ENCODE measurements at places on chromosomes 16 and 17. TPM values are rescaled to one million over a fixed set of nuclear protein-coding genes. Genes with fewer than 3 reads are reported as not detected.
A peak's percentile ranks its signal among the peaks of the same experiment; 100 is the strongest.

Gene SLC5A11
- total RNA-seq, result 1.2 TPM

DNA sequence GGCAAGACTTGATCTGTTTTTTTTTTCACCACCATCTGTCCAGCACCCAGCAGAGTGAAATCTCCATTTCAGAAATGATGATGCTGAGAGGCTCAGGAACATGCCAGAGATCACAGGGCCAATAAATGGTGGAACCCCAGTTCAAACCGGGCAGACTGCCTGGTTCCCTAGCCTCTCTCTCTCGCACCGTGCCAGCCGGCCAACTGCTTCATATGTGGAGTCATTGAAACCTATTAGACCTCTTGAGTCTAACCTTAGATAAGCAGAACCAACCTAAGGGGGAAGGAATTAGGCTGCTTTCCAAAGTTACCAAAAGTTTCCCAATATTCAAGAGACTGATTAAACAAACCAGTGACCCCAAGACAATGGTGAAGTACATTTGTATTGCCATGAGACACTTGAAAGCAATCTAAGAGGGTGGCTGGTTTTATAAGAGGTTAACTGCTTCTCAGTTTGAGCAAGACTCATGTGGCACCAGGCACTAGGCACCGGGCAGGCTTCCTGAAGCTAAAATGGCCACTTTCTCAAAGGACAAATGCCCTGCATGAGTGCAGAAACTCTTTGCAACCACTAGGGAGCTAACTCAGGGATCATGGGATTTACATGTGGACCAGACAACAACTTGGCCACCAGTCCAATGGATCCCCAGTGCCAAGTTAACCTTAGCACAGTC, 18.4 kb downstream of the TOX3 start:
- no peaks in the 10 kb centered on the region for H3K36me3 ChIP-seq
- no peak overlapping the region for H3K27ac ChIP-seq
- no peak for DNase-seq
- H3K27me3 ChIP-seq, result no peaks in the 10 kb centered on the region
- no peaks in the 10 kb centered on the region for H3K4me1 ChIP-seq

Gene TBC1D3I
- total RNA-seq, result 0.41 TPM

DNA sequence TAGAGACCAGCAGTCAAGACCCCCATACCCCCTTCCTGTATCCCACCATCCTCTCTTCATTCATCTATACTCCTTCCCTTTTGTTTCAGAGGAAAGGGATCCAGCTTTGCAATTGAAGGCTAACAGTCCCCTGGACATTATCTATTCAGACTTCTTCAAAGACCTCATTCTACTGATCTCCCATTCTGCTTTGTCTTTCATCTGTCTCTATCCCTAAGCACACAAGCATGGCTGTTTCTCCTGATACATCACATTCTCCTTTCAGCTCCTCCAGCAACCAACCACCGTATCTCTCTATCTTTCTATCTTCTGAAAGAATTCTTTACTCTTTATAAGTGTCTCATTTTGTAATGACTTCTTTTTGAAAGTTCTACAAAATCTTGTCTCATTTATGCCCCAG, 9.7 kb upstream of the ARHGAP17 start:
- no peaks in the 10 kb centered on the region for H3K36me3 ChIP-seq
- no peak for DNase-seq
- no peak overlapping the region for H3K27ac ChIP-seq
- H3K4me1 ChIP-seq, result no peaks in the 10 kb centered on the region

- H3K36me3 ChIP-seq, result no peaks in the 10 kb centered on the region
- H3K27ac ChIP-seq, result no peak overlapping the region
- H3K27me3 ChIP-seq, result no peaks in the 10 kb centered on the region
- H3K4me3 ChIP-seq, result no peak overlapping the region
- no peaks in the 10 kb centered on the region for H3K4me1 ChIP-seq
Observed at GRCh38 chr17:8649157-8650118, 18.9 kb upstream of the MYH10 start.

GRCh38 chr16:57335366-57335765, 23.2 kb upstream of the CCL22 start:
- no peaks in the 10 kb centered on the region for H3K4me1 ChIP-seq
- H3K4me3 ChIP-seq, result no peak overlapping the region
- no peaks in the 10 kb centered on the region for H3K36me3 ChIP-seq
- H3K27me3 ChIP-seq, result no peaks in the 10 kb centered on the region

DNA sequence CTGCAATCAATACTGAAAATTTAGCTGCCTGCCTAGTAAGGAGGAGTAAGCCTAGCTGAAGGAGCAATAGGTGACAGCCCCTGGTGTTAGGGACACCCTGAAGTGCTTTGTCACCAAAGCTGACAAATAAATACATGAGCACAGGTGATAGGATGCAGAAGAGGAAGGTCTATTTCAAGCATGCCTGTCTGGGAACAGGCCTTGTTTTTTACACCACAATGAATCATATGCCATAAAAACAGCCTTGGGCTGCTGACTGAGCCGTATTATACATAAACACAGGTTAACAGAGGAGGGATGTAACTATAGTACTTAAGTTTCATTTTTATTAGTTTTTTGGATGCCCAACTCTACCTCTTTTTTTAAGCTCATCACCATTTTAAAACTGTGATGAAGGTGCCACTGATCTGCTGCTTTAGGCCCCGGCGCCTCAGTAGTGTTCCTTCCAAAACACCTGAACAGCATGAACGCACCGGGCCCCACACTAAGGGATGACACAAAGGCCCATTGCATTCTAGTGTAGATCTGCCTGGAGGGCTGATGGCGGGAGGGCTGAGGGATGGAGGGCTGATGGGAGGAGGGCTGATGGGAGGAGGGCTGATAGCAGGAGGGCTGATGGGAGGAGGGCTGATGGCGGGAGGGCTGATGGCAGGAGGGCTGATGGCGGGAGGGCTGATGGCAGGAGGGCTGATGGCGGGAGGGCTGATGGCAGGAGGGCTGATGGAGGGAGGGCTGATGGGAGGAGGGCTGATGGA, 150.3 kb downstream of the AATF start:
- H3K27ac ChIP-seq, result no peak overlapping the region
- H3K4me1 ChIP-seq, result no peaks in the 10 kb centered on the region
- DNase-seq, result no peak

Gene GLIS2
- total RNA-seq, result 68.7 TPM

DNA sequence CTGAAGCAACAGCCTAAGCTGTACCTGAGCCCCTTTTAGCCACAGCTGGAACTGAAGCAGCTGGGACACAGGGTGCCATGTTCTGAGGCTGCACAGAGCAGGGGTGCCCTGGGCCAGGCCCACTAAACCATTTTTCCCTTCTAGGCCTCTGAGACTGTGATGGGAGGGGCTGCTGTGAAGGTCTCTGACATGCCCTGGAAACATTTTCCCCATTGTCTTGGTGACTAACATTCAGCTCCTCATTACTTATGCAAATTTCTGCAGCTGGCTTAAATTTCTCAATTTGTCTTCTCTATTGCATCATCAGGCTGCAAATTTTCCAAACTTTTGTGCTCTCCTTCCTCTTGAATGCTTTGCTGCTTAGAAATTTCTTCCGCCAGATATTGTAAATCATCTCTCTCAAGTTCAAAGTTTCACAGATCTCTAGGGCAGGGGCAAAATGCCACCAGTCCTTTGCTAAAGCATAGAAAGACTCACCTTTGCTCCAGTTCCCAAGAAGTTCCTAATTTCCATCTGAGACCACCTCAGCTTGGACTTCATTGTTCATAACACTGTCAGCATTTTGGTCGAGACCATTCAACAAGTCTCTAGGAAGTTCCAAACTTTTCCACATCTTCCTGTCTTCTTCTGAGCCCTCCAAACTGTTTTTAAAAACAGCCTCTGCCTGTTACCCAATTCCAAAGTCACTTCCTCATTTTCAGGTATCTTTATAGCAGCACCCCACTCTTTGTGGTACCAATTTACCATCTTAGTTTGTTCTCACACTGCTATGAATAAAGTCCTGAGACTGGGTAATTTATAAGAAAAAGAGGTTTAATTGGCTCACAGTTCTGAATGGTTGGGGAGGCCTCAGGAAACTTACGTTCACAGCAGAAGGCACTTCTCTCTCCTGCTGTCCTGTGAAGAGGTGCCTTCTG, 49.8 kb downstream of the TMEM100 start:
- no peaks in the 10 kb centered on the region for H3K36me3 ChIP-seq
- no peak overlapping the region for H3K4me3 ChIP-seq
- H3K27ac ChIP-seq, result no peak overlapping the region
- peak; percentile 47 for DNase-seq

Gene NLRC5
- 55.6 TPM for total RNA-seq

DNA sequence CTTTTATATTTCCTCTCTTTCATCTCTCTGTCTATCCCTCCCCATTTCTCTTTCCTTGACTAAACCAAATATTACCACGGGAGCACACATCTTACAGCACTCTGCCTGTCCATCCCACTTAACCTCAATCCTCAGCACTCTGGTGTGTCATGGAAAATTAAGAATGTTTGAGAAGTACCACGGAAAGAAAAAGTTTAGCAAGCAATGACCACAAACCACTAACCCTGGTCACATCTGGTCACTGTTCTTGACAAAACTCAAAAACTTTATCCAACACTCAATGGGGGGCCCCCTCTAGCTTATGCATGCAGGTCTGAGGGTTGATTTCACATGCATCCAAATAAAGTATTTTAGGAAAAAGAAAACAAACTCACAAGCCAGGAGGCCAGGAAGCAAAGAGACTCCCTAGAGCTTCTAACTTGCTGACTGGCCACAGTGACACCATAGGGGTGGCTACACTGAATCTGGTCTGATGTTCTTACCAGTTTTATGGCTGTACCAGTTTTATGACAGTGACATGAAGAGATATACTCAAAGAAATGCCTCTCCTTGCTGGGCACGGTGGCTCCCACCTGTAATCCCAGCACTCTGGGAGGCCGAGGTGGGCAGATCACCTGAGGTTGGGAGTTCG, 229.2 kb downstream of the STX8 start:
- H3K4me1 ChIP-seq, result no peaks in the 10 kb centered on the region
- no peak for DNase-seq
- no peak overlapping the region for H3K27ac ChIP-seq
- H3K27me3 ChIP-seq, result no peaks in the 10 kb centered on the region
- no peaks in the 10 kb centered on the region for H3K36me3 ChIP-seq

Gene LRRC37A
- 3.1 TPM for total RNA-seq

- peak; percentile 49 for DNase-seq
- H3K27ac ChIP-seq, result no peak overlapping the region
- no peak overlapping the region for H3K4me3 ChIP-seq
- H3K4me1 ChIP-seq, result peaks cover 3% of the 10 kb centered on the region
- no peaks in the 10 kb centered on the region for H3K36me3 ChIP-seq
- H3K27me3 ChIP-seq, result no peaks in the 10 kb centered on the region
Observed at GRCh38 chr17:70138291-70138865, 31.0 kb upstream of the KCNJ2 start.

Gene IGF2BP1
- total RNA-seq, result 1.3 TPM

DNA sequence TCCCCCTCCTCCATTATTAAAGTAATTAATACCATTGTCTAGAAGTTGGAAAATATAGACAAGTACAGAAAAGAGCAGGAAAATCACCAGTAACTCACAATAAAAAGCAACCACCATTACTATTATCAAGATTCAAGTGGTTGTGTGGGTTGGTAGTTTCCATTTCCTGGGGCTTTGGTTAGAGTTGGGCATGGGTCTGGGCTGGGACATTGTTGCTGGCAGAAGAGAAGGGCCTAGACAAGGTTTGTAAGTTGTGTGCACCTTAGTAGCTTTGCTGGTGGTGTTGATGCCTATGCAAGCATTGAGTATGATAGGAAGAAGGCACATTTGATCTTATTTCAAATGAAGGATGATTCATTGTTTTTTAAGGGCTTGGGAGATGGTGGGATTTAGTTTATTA, 25.4 kb upstream of the NFATC3 start:
- no peak overlapping the region for H3K4me3 ChIP-seq
- no peaks in the 10 kb centered on the region for H3K36me3 ChIP-seq
- no peak for DNase-seq
- no peaks in the 10 kb centered on the region for H3K4me1 ChIP-seq
- H3K27me3 ChIP-seq, result no peaks in the 10 kb centered on the region

Gene EVPL
- 23.5 TPM for total RNA-seq

Gene SCNN1B
- total RNA-seq, result 7.8 TPM

DNA sequence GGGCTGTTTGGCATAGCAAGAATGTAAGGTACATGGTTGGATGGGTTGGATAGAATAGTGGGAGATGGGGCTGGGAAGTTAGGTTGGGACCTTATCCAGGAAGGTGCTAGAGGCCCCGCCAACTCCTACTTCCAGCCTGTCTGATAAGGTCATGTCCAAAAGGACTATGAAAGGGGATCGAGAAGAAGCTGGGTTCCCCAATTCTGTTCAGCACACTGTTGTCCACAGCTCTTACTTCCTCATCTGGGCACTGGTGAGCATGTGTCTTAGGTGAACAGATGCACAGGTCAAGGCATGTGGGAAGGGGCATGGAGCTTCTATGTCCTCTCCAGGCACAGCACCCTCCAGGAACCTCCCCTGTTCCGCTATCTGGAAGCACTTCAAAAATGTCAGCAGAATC, 5.6 kb upstream of the ULK2 start:
- no peak overlapping the region for H3K4me3 ChIP-seq
- DNase-seq, result no peak
- no peaks in the 10 kb centered on the region for H3K36me3 ChIP-seq

GRCh38 chr17:9205520-9206409, 184.5 kb downstream of the NTN1 start:
- H3K4me1 ChIP-seq, result no peaks in the 10 kb centered on the region
- H3K4me3 ChIP-seq, result no peak overlapping the region
- no peaks in the 10 kb centered on the region for H3K27me3 ChIP-seq
- no peak for DNase-seq
- H3K36me3 ChIP-seq, result no peaks in the 10 kb centered on the region
- H3K27ac ChIP-seq, result no peak overlapping the region

Gene RNF112
- total RNA-seq, result 7.3 TPM

GRCh38 chr17:71632328-71632727, 488.5 kb upstream of the SOX9 start:
- H3K36me3 ChIP-seq, result no peaks in the 10 kb centered on the region
- no peak overlapping the region for H3K27ac ChIP-seq
- no peaks in the 10 kb centered on the region for H3K4me1 ChIP-seq
- no peaks in the 10 kb centered on the region for H3K27me3 ChIP-seq

- H3K4me3 ChIP-seq, result no peak overlapping the region
- no peaks in the 10 kb centered on the region for H3K27me3 ChIP-seq
- no peak overlapping the region for H3K27ac ChIP-seq
- H3K36me3 ChIP-seq, result no peaks in the 10 kb centered on the region
- no peaks in the 10 kb centered on the region for H3K4me1 ChIP-seq
Observed at GRCh38 chr16:68711421-68712139, 25.5 kb upstream of the CDH1 start.

- H3K27ac ChIP-seq, result no peak overlapping the region
- H3K4me3 ChIP-seq, result no peak overlapping the region
- H3K4me1 ChIP-seq, result no peaks in the 10 kb centered on the region
- DNase-seq, result no peak
- no peaks in the 10 kb centered on the region for H3K36me3 ChIP-seq
Observed at GRCh38 chr16:81216114-81216513, 22.4 kb upstream of the BCO1 start.

- H3K4me3 ChIP-seq, result no peak overlapping the region
- H3K27me3 ChIP-seq, result no peaks in the 10 kb centered on the region
- no peak overlapping the region for H3K27ac ChIP-seq
- DNase-seq, result no peak
Observed at GRCh38 chr17:16419929-16420271, 4.5 kb downstream of the TRPV2 start.

Gene KRT24
- total RNA-seq, result 0.31 TPM

Data from kidney (tissue), 22 donors.